Anterior cingulate cortex (tissue), 58 donors: ENCODE measurements at places on chromosomes 13 and 19.

GRCh38 chr13:55613429-55614187 is 1527.1 kb upstream of the PRR20A start:
- DNase-seq, result no peak

DNA sequence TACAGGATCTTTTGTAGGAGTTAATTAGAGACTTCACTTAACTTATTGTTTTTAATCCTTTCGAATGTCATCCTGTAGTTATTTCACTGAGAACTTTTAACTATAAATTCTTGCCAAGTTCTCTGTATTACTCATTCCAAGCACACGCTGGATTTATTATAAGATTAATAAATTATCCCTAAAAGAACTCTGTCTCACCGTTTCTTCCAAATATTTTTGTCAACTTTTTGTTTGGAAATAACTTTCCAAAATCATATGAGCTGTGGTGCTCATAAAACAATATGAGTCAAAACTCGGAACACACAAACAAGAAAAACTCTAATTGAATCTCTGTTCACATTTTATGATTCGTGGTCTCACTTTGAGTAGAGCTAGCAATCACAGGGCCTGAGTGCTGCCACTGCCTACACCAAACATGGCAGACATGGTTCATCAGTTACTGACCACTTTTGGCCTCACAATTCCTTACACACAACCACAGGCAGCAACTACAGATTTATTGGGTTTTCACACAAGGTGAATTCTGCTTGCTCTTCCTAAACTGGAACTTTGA is 412.0 kb downstream of the FGF14 start:
- DNase-seq, result no peak

- DNase-seq, result no peak
Measured at GRCh38 chr19:41991025-41991424, 3.0 kb downstream of the ATP1A3 start.

- DNase-seq, result no peak
Measured at GRCh38 chr13:21413013-21413412, 46.1 kb downstream of the ZDHHC20 start.
